ENCODE measurements at places on chromosomes 3 and 15. TPM values are rescaled to one million over a fixed set of nuclear protein-coding genes. Genes with fewer than 3 reads are reported as not detected.
A peak's percentile ranks its signal among the peaks of the same experiment; 100 is the strongest.

The UBAP1L gene
- polyA plus RNA-seq, result 0.33 TPM

DNA sequence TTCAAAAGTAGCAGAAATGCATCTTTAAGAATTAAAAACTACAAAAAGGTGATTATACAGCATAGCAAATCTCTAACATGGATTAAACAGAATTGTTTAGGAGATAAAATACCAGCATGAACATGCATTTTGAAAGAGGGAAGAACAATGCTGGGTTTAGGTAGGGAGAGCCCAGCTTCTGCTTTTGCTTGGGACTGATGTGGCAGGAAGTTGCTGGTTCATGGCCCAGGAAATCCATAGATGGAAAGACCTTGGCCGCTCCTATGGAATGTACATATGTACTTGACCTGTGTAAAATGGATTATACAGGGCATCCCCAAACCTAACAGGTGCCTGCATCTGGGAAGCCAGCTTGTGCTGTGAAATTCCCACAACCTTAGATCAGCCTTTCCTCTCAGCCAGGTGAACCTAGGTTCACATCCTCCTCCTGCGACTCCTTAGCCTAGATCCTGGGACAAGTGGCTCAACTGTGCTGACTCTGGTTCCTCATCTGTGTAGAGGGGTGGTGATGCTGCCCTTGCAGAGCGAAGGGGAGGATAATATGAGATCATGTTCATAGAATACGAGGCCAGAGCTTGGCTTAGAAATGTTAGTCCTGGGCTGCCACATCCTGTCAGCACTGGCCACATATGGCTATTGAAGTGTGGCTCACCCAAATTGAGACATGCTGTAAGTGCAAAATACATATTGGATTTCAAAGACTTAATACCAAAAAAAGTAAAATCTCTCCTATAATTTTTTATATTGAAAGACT is 47.0 kb upstream of the PLXNA1 start:
- DNase-seq, result no peak

GRCh38 chr3:71142441-71143161 is 440.9 kb downstream of the FOXP1 start:
- DNase-seq, result no peak

GRCh38 chr3:132421832-132422231 is 4.5 kb downstream of the DNAJC13 start:
- DNase-seq, result peak; percentile 72

- DNase-seq, result no peak
Measured at GRCh38 chr3:50480471-50480870, 23.0 kb downstream of the CACNA2D2 start.

- DNase-seq, result no peak
Measured at GRCh38 chr15:81024265-81024872, 23.6 kb downstream of the TLNRD1 start.

The PLCD1 gene
- 10.5 TPM for polyA plus RNA-seq

- DNase-seq, result no peak
Measured at GRCh38 chr15:23569151-23569925, 3.9 kb downstream of the MKRN3 start.

DNA sequence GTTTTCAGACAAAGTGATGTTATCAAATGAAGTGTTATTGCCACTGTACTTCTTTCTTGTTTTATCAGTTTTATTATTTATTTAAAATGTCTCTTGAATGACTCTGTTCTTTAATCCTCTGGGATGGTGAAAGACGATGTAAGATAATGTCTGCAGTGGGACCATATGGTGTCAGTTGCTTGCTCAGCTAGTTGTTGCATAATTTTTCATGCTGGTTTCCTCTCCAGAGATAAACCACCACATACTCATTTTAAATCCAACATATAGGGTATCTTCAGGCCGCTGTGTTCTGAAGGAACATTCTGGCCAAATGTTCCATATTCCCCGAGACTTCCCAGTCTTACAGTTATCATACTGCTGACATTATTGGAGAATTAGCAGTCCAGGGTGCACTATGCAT is 75.9 kb downstream of the GABRG3 start:
- no peak for DNase-seq

- no peak for DNase-seq
Measured at GRCh38 chr3:115838786-115839185, 215.5 kb downstream of the GAP43 start.

GRCh38 chr3:14884665-14885064 is 62.7 kb upstream of the NR2C2 start:
- no peak for DNase-seq

DNA sequence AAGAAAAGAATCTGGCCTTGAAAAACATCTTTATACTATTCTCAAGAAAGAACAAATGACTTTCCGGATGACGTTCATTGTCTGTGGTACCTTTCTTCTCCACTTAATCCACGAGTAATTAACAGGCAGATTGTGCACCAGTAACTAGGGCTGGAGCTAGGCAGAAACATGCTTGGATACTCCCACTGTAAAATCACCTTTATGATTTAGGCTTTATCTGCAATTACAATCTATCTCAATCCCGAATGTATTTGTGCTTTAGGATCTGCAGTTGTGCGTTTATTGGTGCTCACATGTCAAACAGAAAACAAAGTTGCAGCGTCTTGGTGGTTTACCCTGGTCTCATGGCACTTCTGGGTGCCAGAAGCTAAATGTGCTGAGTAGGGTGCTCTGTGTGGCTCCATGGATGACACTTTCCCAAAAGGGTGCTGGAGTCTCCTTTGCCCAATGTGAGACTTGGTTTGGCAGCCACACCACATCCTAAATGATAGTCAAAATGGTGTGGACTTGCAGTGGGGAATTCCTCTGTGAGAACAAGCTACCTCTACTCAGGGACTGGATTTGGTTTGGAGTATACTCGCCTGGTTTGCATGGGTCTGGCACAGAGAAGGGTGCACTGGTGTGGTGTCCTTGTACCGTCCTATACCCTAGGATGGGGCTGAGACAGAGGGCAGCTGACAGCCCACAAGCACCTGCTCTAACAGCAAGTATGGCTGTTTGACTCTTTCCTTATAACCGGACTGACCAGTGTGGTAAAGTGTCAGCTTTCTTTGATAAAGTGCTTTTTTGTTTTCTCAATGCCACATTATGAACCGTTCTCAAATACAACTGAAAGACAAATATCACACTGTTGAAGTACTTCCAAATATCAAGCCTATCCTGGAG is 7.7 kb downstream of the SERP1 start:
- DNase-seq, result no peak

DNA sequence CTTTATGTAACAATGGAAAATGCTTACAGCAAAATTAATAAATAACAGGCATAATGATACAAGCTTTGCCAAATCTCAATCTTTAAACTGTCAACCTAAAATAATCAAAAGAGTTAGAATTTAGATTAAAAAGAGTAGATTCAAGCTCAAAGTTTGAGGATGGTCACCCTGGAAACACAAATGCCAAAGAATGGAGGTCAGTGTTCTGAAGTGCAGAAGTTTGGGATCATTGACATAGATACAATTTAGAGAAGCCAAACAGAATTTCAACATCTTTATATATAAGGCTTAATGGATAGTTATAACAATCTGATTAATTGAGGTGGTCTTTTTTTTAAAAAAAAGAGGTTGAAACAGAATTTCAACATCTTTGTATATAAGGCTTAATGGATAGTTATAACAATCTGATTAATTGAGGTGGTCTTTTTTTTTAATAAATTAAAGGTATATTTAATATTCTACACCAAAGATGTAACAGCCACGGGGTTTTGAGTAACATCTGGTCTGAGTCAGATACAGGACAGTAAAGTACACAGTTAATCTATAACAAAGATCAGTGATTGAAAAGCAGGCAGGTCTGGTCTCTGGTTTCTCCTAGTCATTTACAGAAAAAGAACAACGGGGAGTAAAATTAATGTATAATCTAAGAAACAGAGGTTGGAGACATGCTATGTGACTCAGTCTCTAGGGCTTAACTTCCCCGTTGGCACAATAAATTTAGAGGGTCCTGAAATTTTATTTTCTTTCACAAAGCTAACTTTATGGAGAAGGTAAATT is 490.7 kb downstream of the GBE1 start:
- no peak for DNase-seq

The CIDEC gene
- not detected for polyA plus RNA-seq

The COX17 gene
- 19.6 TPM for polyA plus RNA-seq

The AGBL1 gene
- polyA plus RNA-seq, result not detected

The MUC20 gene
- polyA plus RNA-seq, result 0.54 TPM

DNA sequence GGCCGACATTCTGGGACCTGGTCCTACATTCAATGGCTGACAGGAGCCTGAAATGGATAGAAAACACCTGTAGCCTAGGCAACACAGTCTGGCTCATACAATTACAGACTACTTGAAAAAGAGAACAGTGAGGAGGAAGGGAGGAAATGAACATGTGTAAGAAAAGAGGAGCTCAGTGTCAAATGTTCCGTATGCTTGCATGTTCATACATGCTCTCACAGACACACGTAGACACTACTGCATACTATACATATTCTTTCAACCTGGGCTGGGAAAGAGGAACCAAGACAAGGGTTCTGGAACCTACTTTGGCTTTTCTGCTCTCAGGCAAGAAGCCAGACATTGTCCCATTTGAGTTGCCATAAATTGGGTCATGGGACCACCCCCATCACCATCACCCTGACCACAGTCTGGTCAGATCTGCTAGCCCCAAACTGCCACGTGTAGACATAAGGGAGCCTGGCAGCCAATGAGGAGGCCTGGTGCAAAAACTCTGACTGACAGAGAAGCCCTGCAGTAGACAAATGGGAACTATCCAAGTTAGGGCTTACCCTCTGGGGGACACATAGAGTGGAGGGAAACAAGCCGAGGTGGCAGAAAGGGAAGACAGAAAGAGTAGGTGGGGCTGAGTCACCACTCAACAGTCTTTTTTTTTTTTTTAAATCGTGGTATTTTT is 310.0 kb downstream of the SHQ1 start:
- DNase-seq, result no peak

DNA sequence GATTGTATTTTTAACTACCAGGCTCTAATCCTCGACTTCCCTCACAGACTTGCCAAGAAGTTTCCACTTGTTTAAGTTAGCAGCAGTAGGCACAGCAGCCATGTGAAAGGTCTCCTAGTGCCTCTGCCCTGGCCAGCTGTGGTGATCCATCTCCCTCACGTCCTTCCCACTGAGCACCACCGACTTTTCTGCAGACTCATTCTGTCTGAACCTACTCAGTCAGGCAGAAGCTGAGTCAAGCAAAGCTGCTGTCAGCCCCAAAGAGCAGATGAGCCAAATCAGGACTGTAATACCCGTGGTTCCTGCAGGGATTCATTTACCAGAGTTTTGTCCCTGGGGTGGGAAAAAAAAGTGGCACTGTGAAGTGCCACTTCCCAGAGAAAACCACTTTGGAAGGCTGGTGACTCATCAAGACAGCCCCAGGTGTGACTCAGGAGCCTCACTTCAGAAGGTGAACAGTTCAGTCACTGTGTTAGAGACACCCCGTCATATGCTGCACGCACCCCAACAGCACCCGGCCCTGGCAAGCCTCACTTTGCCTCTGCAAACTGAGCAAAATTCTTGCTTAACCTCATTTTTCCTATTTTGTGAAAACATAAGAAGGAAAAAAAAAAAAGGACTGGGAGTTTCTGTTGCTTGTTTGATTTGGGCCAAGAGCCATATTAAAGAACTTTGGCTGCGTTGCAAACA is 76.0 kb downstream of the WWTR1 start:
- peak; percentile 84 for DNase-seq

The NDN gene
- polyA plus RNA-seq, result 32.8 TPM

GRCh38 chr15:74995779-74996765 is 709 bp downstream of the SCAMP5 start:
- no peak for DNase-seq

The KCNMB3 gene
- polyA plus RNA-seq, result 1.3 TPM

DNA sequence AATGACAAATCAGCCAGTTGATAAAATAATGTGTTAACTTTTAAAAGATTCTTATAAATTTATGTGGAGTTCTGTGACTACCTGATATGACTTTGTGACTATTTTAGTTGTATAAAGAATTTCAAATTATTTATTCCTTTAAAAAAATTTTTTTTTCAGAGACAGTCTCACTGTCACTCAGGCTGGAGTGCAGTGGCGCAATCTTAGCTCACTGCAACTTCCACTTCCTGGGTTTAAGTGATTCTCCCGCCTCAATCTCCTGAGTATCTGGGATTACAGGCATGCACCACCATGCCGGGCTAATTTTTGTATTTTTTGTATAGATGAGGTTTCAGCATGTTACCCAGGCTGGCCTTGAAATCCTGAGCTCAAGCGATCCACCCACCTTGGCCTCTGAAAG is 48.5 kb downstream of the MBNL1 start:
- no peak for DNase-seq

The EFCC1 gene
- not detected for polyA plus RNA-seq

- DNase-seq, result no peak
Measured at GRCh38 chr3:65617787-65618186, 420.9 kb downstream of the MAGI1 start.

GRCh38 chr3:48993834-48994233 is 3.8 kb downstream of the P4HTM start:
- DNase-seq, result no peak

The GOLGA8T gene
- 0.03 TPM for polyA plus RNA-seq

The GOLGA8Q gene
- 0.22 TPM for polyA plus RNA-seq

DNA sequence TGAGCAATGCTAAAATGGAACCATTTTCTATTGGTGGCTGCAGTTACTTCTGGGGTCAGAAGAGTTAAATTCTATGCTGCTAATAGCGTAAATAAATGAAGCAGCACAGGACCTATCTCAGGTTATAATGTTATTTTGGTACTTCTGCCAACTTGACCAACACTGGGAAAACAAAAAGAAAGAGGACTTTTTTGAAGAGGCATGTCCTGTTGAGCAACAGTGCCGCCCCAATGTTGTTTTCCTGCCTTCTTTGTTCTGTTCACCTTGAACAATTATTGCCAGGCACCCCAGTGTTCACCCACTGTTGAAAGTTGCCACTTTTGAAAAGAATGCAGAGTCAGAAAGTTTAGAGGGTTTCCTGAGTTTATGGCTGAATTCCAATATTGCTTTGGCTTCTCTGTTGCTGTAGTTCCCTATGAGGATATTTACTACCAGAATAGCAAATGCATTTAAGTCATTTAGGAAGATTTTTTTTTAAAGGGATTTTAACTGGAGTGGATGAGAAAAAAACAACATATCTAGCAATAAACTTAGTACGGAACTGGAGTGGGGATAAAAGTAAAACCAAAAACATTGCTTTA is 679.0 kb upstream of the DPPA4 start:
- no peak for DNase-seq

- DNase-seq, result no peak
Measured at GRCh38 chr3:136690599-136690998, 61.6 kb downstream of the STAG1 start.

The TMA7 gene
- 356 TPM for polyA plus RNA-seq

- no peak for DNase-seq
Measured at GRCh38 chr3:62935793-62936192, 60.6 kb upstream of the CADPS start.

- no peak for DNase-seq
Measured at GRCh38 chr3:23867400-23867799, 49.4 kb downstream of the NKIRAS1 start.

The EPHA3 gene
- 0.23 TPM for polyA plus RNA-seq

GRCh38 chr3:172580680-172581401 is 57.6 kb upstream of the TNFSF10 start:
- no peak for DNase-seq

DNA sequence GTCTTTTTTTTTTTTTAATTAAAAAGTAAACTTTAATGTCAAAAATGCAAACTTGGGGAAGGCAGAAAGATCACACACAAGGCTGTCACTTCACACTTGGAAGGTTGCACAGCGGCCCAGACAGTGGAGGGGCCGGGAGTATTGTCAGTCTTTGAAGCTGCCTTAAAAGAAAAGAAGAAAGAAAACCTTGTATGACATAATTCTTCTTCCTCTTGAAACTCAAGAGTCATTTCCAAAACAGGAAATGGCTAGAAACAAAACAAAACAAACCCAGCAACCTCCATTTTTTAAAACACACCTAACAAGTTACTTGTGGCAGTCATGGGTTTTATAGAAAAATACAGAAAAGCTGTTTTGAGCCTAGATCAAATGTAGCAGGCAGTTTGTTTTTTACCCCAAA is 68.1 kb upstream of the MAGI1 start:
- DNase-seq, result no peak

The FETUB gene
- polyA plus RNA-seq, result not detected

Data from fibroblast of lung (primary cell).